ENCODE measurements at places on chromosomes 16 and 17.

DNA sequence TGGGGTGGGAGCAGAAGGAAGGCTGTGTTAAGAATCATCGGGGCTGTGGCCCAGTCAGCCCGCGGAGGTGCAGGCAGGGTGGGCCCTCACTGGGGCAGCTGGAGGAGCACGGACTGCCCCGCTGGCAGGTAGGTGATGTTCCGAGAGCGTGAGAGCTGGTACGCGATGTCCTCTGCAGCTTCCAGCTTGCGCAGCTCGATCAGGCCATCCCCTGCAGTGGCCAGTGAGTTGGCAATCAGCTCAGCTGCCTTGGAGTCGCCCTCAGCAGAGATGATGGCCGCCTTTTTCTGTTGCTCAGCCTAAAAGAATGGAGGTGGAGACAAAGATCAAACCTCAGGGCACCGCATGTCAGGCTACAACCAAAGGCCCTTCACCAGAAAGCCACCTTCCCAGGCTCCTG, 9.8 kb downstream of the PHB1 start:
- DNase-seq, result no peak

- DNase-seq, result no peak
Observed at GRCh38 chr16:59385959-59386358, 651.8 kb upstream of the GOT2 start.

GRCh38 chr16:56424791-56425438, 430 bp downstream of the AMFR start:
- DNase-seq, result peak; percentile 61

- DNase-seq, result no peak
Observed at GRCh38 chr16:17802571-17802970, 331.8 kb upstream of the XYLT1 start.

GRCh38 chr17:83109386-83109785, 30.0 kb downstream of the METRNL start:
- DNase-seq, result no peak

DNA sequence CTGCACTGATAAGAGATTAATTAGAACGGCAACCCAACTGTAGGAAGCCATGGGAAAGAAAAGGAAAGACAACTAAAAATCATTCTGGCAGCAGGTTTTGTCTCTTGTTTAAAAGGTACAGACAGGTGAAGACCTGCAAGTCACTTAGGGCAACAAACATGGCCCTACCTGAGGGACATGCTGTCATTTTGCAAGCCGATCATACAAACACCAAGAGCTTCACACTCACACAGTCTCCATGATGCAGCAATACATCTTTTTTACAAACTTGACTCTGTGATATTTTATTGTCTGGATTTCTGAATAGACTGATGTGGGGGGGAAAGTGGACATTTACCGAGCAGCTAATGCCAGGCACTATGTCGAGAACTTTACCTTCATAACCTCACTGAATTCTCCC, 101.8 kb downstream of the PARN start:
- DNase-seq, result no peak

GRCh38 chr16:71367241-71367976, 8.9 kb downstream of the CALB2 start:
- DNase-seq, result peak; percentile 75

DNA sequence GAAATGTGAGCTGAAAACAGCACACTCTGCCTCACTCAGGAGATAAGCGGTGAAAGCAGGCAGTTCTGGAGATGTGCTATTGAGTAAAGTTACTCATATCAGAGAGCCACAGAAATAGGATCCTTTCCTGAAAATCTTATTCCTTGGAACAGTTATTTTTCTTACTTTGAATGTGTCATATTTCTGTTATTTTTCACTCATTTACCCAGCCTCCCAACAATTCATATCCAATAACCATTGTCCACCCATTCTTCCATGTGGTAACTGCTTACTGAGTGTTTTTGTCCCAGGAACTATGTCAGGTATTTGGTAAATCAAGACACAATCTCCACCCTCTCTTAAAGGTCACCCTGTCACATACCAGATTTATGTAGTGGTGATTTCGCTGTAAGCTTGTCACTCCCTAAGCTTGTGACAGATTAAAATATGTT, 144.9 kb downstream of the PARN start:
- DNase-seq, result no peak

GRCh38 chr16:21950782-21951521, 2.2 kb upstream of the UQCRC2 start:
- no peak for DNase-seq

GRCh38 chr16:9003322-9003721, 39.6 kb upstream of the USP7 start:
- DNase-seq, result peak; percentile 79

DNA sequence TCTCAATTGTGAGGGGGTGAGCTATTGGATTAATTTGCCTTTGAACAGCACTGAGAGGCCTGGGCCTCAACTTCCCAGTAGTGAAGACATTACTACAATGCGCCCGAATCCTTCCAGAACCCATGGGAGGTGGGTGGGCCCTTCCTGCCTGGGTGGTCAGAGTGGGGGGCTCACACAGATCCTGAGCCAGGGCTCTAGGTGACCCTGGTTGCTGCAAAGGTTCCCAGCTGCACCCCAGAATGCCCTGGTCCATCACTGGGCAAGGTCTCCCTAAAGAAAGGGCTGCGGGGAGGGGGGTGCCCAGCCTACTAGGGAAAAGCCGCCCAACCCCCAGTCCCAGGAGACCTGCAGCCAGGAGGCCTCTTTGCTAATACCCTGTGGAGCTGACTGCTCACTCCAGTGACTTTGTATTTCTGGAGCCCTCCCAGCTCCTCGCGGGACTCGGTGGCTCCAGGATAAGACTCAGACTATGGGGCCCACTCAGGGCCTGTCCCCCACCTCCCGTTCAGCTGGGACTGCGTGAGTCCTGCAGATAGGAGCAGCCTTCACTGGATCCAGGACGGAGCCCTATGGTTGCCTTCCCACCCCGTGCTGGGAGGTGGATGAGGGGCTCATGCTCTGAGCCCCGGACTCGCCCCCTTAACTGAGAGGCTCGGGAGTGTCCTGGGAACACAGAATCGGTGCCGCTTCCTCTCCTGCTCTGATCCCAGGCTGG, 40.2 kb downstream of the SLC7A5 start:
- DNase-seq, result no peak

DNA sequence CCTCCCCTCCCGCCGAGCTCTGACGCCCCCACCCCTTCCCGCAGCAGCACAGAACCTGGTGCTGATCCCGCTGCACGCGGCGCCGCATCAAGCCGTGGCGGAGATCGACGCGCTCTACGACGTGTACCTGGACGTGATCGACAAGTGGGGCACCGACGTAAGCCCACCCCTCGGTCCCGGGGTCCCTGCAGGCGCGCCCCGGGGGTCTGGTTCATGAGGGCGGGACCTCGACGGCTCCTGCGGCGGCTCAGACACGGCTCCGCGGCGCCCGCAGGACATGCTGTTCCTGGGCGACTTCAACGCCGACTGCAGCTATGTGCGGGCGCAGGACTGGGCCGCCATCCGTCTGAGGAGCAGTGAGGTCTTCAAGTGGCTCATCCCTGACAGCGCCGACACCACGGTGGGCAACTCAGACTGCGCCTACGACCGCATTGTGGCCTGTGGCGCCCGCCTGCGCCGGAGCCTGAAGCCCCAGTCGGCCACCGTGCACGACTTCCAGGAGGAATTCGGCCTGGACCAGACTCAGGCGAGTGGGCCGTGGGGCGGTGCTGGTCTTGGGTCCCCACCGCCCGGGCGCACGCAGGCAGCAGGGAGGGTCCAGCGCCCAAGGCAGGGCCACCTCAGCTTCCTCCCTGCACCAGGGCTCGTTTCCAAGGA, 1.4 kb downstream of the DNASE1L2 start:
- no peak for DNase-seq

GRCh38 chr16:11356573-11357331, 11.5 kb downstream of the RMI2 start:
- DNase-seq, result peak; percentile 63

DNA sequence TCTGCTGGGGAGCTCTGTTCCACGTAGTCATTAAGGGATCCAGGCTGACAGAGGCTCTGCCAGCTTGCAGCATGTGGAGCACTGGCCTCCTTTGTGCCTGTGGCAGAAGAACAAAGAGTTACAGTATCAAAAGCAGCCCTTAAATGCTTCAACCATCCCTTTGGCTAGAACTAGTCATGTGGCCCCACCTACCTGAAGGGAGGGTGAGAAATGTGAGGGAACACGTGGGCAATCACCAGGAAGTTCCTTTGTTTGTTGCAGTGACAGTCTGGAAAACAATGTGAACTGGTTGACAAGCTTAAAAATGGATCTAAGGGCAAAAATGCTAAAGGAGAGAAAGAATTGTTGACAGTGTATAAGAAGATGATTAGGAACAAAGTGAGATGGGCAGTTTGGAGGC, 290.4 kb upstream of the HSBP1 start:
- DNase-seq, result no peak

- no peak for DNase-seq
Observed at GRCh38 chr17:68459037-68459639, 1.8 kb upstream of the WIPI1 start.

DNA sequence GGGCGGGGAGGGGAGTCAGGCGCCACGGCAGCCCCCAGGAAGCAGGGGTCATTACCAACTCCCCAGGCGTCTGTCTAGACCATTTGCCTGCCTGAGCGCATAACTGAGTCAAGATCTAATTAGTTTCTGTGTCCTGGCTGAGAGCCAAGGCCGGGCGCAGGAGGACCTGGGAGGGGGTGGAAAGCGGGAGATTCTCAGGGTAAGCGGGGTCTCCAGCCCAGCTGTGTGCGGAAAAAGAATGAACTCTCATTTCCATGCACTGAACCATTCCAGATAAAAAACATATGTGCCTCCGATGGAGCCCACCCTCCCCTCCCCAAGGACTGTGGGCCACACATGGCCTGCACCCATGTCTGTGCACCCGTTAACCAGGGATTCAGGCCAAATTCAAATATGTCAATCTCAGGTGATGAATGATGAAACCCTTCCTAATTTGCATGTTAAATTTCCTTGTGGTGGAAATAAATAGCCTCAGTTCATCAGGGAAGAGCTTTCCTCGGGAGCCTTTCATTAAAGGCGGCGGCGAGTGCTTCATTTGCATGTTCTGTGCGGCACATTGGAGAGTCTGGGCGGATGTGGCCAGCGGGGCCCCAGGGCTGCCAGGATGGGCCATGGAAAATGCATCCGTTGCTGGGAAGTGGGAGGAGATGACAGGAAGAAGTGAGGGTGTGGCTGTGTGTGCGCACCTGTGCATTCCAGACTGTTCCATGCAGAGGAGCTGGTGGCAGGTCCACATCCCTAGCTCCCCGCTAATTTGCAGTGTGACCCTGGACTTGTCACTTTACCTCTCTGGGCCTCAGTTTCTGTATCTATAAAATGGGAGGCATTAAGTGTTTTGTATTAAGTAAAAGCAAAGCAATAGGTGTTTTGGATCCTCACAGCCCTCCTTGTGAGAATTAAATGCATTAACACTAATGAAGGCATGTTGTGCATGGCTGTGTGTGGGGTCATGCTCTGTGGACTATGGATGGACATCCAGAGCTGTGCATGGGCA, 151.1 kb downstream of the SDK2 start:
- DNase-seq, result peak; percentile 27

DNA sequence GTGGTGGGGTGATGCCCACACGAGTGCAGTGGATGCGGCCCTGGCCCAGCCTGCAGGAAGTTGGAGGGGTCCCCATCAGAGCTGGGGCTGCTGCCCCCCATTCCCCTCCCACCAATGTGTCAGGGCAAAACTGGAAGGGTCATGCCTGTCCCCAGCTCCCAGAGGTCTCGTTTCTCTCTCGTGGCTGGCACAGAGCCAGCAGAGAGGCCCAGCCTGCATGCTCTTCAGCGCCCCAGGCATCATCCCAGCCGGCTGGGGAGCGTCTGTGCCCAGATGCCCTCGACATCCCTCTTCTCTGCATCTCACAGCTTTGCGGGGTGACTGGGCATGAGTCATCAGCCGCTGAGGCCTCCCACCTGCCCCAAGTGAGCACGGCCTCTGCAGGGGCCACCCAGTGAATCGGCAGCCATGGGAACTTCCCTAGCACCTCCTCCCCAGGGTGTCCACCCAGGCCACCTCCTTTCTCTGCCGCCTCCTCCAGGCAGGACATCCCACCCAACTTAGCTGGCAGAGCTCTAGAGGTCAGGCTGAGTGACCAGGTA, 9.8 kb upstream of the CSNK1D start:
- DNase-seq, result peak; percentile 50

DNA sequence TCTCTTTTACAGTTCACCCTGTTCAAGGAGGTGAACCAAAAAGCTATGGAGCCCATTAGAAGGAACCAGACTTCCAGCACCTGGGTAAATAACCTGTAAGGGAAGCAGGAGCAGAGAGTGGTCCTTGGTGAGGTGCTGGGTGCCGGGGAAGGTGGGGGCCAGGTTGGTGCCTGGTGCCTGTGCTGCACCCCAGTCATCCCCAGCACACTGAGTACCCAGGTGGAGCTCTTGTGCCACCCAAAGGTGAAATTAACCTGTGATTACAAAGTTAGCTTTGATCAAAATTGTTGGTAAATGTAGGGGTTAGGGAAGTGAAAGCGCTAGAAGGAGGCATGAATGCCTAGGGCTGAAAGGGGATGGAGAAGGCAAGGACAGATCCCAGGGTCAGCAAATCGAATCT, 58.6 kb downstream of the CDRT4 start:
- no peak for DNase-seq

DNA sequence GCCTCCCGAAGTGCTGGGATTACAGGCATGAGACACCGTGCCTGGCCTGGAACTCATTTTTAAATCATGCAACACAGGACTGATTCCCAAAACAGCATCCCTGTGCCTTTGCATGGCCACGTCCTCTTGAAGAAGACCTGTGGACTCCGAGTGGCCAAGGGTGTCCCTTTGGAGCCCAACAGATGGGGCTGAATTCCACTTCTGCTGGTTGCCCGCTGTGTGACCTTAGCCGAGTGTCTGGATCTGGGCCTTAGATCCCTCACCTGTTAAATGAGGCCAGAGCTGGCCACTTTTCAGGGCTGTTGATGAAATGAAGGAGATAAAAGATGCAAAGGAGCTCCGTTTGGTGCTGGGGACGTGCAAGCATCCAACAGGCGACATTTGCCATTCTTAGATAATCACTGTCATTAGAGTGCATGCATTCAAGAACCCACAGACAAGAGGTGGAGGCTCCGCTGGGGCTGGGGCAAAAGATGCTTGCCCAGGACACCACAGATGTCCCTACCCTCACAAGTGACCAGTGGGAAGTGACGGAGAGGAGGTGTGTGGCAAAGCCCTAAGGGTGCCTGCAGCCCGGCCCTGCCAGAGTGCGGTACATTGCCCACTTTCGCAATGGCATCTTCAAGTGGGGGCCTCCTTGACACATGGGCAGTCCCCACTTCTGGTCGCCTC, 354.1 kb upstream of the TNRC6C start:
- no peak for DNase-seq

GRCh38 chr16:8727857-8728618, 53.6 kb downstream of the ABAT start:
- DNase-seq, result no peak

- no peak for DNase-seq
Observed at GRCh38 chr16:86751076-86752030, 173.0 kb downstream of the FOXL1 start.

- DNase-seq, result peak; percentile 26
Observed at GRCh38 chr17:32141258-32141657, 1.0 kb upstream of the RHOT1 start.

- DNase-seq, result no peak
Observed at GRCh38 chr17:75754378-75755204, 10.4 kb downstream of the GALK1 start.

GRCh38 chr17:81576621-81577277, 24.6 kb upstream of the FAAP100 start:
- no peak for DNase-seq

Measured in NCI-H146 (cell line).